Activated naive CD4-positive, alpha-beta T cell treated with anti-CD3 and anti-CD28 coated beads for 36 hours (primary cell): ENCODE measurements at places on chromosomes 12 and 14.
A peak's percentile ranks its signal among the peaks of the same experiment; 100 is the strongest.

- peak; percentile 54 for DNase-seq
Measured at GRCh38 chr14:67623114-67623513, 3.4 kb downstream of the ARG2 start.

DNA sequence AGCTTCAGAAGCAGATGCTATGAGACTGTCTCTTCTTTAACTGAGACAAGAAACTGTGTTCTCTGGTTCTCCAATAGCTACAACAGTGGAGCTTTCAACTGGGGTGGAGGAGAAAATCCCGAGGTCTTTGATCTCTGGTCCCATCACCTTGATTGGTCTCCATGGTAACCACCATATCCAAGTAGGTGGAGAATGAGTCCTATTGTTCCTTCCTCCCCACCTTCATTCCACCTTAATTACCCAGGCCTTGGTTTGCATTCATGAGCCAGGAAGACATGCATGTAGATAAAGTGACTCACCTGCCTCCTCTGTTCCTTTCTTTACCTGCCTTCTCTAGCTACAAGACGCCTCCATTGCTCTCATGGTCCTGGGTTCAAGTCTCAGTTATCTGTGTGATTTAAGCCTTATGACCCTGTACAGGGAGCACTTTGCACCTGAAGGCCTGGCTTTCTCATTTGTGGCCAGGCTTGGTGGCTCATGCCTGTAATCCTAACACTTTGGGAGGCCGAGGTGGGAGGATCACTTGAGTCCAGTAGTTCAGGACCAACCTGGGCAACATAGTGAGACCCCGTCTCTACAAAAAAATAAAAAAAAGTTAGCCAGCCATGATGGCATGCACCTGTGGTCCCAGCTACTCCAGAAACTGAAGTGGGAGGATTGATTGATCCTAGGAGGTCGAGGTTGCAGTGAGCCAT lies 157.7 kb upstream of the TBX3 start:
- DNase-seq: no peak

DNA sequence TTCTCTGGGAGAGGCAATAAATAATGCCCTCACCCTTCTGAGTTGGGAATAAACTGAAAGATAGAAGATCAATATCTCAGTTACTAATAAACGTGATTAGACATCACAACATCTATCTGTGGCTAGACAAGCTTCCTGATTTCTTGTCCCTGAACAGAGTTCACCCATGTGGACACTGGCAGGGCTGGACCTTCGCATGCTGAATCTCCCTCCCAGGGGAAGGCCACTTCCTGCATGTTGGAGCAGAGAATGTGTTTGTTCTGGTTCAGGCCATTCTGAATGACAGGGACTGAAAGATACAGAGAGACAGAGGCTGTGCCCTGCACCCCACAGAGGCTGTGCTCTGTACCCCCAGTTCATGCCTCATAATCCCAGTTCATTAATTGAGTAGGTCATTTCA lies 132.6 kb downstream of the SLC38A1 start:
- DNase-seq: no peak

- no peak for DNase-seq
Measured at GRCh38 chr12:65725376-65725775, 98.9 kb upstream of the HMGA2 start.

DNA sequence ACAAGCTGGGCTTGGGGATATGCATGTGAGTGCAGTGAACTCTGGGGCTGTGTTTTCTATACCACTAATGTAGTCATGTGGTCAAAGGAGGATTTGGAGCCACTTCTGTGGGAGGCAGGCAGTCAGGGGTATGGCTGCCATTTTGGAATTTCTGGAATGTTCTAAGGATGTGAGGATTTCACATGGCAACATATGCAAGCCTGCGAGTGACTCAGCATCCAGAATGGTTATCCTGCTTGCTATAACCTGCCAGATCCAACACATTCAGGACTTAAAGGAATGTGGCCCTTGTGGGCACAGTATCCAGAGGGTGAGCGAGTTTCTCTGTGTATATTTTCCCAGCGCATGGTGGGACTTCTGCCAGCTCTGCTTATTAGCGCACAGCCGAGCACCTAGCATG lies 249.2 kb upstream of the PWP1 start:
- no peak for DNase-seq

DNA sequence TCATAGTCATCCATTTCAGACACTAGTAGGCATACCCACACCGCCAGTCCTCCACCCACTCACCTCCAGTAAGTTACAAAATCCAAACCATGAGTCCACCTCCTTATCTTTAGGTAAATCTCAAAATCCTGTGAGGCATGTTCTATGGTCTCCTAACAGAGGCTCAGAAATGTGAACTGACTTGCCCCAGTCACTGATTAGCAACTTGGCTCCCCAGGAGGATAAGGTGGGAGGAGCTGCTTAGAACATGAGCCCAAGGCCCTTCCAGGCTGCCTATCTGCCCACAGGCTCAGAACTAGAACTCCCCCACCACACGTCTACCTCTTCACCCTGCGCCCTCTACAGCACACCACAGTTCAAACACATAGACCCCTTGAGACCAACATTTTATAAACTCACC lies 19.9 kb downstream of the SETD3 start:
- no peak for DNase-seq

DNA sequence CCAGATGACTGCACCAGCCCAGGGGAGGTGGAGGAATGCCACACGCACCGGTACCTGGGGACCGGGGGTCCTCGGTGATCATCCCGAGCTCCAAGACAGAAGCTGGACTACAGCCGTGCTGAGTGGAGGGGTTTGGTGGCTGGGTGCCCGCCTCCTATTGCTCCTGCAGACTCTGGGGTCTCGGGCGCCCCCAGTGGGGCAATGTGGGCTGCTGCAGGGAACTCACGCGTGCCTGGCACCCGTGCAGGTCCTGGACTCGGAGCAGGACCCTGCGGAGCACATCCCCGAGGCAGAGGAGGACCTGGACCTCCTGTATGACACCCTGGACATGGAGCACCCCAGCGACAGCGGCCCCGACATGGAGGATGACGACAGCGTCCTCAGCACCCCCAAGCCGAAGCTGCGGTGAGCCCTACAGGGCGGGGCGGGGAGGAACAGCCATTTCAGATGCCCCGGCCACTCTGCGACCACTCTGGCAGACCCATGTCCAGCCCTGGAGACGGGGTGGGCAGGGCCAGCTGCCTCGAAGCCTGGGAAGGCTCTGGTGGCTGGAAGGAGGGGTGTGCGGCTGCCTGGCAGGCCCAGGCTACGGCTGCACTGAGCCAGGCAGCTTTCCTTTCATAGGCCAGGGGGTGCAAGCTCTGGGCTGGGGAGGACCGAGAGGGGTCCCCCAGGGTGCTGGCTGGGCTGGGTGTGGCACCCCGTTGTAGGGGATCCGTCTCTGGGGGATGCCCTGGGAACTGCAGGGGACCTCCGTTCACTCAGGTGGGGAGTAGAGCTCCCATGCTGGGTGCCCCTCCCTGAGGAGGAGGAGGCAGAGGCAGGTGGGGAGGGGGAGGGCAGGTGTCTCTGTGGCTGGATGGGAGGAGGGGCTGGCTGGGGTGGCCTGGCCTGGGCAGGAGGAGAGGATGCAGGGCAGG lies 21.6 kb upstream of the TEX22 start:
- DNase-seq: no peak

DNA sequence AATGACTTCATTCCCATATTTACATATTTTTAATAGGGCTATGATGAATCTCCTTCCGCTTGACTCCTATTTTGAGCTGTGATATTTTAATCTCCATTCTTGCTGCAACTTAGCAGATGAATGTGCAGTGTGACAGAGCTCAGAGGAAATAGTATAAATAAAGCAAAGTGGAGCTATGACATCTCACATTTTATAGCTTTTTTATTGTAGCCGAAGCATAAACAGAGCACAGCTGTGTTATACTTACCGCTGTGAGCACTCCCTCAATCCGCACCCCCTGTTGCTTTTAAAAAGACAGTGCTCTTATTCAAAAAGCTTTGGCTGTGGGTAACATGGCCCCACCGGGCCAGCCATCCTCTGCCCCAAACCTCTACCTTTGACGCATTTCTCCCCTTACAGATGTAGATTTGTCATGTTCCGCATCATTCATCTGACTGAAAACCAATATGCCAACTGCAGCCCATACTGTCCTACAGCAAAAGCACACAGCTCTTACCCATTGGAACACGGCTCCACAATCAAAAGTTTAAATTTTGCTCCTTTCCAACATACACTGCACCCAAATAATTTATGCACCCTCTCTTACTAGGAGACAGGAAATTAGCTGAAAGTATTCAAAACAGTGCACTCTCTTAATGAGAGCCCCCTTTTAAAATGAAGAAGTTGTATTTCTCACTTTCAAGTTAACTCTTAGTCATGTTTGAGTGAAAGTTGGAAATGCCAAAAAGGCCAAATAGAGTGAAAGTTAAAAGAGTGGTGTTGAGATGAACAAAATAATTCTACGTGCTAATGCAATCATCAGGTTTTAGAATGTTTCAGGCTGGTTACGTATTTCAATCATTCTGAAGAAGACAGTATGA lies 429.3 kb upstream of the SOX5 start:
- no peak for DNase-seq

DNA sequence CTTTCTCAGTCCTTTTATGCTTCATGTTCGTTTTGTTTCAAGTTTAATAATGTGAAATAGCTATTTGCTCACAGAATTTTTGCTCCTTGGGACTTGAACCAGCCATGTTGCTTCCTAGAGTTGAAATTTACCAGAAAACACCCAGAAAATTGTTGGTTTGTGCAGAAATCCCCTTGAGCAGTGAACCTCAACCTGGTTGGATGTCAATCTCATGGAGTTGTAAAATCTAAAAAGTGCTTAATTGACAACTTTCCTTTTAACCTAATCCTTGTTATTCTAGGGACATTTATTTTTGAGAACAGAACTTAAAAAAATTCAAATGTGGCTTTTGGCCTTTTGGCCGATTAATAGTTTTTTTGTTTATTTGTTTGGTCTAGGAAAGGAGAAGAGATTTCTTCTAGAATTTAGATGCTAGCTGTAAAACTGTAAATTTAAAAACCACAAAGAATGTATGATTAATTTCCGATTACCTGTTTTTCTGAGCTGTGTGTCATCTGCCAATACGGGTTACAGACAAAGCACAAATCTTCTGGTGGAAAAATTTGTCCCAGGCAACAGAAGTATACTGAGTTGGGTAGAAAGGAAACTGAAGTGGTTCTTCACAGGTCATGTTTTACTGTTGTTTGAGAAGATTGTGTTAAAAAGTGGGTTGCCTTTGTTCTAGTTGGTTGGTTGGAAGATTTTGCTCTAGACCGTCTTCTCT lies 154.4 kb downstream of the FUT8 start:
- no peak for DNase-seq

- no peak for DNase-seq
Measured at GRCh38 chr14:68412505-68413465, 380.1 kb downstream of the ZFP36L1 start.
